NT2/D1 (cell line): ENCODE measurements at places on chromosomes 4 and X.

DNA sequence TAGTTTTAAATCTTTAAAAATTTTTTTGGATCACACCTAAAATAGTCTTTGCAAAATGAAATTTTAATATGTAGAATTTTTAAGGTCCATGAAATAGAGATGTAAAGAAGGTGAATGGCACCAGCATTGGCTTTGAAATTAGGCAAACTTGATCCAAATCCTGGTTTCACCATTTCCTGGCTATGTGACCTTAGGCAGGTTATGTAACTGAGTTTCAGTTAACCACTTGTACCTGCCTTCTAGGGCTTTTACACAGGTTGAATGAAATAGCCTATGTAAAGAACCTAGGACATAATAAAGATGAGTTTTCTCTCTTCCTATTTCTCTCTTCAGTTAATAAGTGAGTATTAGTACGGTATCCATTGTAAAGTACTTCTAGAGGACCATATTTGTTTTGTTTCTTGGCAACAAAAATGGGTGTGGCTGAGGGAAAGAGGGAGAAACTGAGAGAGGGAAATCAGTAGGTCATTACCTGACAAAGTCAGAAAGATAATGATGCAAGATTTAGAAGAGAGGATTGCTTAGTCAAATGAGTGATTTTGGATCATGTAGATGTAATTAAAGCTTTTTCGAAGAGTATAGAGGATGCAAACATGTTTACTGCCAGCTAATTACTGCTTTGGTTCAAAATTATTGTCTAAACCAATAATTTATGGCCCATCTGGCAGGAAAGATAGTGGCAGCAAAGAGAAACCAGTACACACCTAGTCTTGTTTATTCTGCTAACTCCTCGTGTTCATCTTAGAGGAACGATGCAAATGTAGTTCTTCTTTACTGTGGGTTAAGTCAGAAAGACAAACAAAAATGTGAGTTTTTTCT lies 81.9 kb downstream of the PDLIM5 start:
- DNase-seq, result no peak

- DNase-seq, result no peak
These were observed 205.7 kb upstream of the BCOR start for GRCh38 chrX:40303256-40304077.

GRCh38 chr4:17370818-17371217 lies 141.1 kb downstream of the QDPR start:
- no peak for DNase-seq

- no peak for DNase-seq
These were observed 225.2 kb upstream of the PABPC4L start for GRCh38 chr4:134426821-134427220.

GRCh38 chr4:40462326-40462725 lies 127.2 kb downstream of the CHRNA9 start:
- DNase-seq, result no peak

GRCh38 chrX:133892337-133892736 lies 93.1 kb downstream of the GPC3 start:
- DNase-seq, result peak; percentile 43

DNA sequence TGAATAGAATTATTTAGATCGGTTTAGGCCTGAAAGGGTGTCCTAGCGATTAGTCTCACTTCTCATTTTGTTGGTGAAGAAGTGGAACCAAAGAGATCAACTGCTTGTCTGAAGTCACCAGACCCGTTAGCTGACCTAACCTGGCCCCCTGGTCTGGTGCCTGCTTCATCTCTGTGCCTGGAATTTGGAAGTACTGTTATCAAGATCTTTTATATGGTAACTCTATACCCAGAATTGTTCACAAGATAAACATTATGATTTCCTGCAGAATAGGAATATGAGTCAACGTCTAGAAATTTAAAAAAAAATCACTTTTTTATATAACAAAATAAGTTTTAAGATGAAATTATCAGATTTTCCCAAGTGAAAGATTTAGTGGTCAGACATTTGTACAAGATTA lies 37.2 kb downstream of the LRP2BP start:
- DNase-seq, result no peak

- peak; percentile 57 for DNase-seq
These were observed 16.0 kb upstream of the MID1 start for GRCh38 chrX:10636337-10636736.

DNA sequence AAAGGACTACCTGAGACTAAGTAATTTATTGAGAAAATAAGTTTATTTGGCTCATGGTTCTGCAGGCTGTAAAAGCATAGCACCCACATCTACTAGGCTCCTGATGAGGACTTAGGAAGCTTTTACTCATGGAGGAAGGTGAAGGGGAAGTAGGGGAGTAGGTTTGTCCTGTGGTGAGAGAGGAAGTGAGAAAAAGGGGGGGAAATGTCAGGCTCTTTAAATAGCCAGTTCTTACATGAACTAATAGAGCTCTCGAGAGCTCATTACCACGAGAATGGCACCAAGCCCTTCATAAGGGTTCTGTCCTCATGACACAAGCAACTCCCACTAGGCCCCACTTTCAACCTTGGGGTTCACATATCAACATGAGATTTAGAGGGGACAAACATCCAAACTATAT lies 125.5 kb upstream of the NRK start:
- DNase-seq, result no peak

DNA sequence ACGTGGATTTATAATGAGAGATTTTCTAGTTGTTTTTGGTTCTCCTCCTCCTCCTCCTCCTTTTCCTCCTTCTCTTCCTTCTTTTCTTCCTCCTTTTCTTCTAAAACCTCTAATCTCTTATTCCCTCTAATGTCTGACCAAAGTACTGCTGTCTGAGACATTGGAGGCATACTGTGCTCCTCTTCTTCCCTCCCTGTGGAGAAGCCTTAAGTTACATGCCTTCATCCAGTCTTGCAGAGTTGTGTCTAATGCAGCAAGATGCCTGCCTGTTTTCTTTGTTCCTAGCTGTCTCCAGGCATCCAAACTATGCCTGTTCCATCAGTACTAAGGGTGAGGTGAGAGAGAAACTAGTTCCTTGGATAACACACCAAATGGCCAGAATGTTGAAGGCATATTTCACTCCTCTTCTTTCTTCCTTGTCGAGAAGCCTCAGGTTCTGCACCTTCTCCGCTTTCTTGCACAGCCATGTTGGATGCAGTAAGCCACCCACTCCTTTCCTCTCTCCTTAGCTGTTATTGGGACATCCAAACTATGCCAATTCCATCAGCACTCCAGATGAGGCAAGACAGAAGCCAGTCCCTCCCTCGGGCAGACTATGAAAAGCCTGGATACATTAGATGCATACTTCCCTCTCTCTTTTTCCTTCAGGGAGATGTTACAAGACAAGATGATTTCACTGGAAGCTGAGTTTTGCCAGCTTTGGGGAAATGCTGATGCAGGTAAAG lies 285.7 kb upstream of the TRAM1L1 start:
- peak; percentile 1 for DNase-seq

DNA sequence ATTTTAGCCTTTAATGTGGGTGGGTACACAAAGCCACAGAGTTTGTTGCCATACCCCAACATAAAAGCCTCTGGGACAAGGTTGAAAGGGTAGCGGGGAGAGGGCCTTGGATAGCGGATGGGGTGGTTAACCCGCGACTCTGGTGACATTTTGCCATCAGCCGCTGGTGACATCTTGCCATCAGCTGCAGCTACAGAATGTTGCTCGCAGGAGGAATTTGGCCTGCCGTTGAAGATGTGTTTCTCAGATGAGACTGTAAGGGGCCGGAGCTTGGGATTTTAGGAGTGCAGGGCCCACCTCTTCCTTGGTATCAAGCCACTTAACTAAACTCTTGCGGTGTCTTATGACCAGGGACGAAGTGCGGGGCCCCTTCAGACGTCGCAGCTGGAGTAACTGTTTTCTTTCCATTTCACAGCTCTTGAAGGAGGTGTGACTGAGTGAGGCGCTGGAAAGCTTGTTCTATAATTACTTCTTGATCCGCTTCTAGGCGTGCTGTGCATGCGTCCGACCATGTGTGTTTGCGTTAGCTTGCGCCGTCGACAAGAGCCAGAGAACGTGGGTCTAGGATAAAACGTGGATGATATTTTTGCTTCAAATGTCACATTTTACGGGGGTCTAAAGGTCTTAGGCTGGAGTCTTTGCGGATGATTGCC lies 820 bp upstream of the RASL11B start:
- DNase-seq, result no peak

GRCh38 chr4:112279882-112280315 lies 5.8 kb downstream of the TIFA start:
- no peak for DNase-seq

- DNase-seq, result peak; percentile 11
These were observed 194.7 kb downstream of the OPHN1 start for GRCh38 chrX:68238568-68238967.

DNA sequence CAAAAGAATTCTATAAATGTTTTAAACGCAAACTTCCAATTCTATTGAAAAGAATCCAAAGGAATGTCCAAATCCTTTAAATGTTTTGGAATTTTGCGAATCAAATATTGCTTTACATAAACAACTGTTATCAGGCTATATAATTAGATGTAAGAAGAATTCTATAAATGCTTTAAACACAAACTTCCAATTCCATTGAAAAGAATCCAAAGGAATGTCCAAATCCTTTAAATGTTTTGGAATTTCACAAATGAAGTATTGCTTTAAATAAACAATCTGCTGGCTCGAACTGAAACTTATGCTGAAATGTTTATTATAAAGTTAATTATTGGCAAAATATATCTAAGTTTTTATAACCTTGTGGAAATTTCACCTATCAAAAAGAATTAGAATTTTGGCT lies 16.1 kb downstream of the DAPP1 start:
- no peak for DNase-seq
